ENCODE measurements at places on chromosomes 11 and 22.

- no peak for DNase-seq
Measured at GRCh38 chr11:111918390-111919256, at the start of gene C11orf52. C11orf52 (plus strand) TSS chr11:111918913; CDS start chr11:111918973, 60 bp downstream.

- peak; percentile 12 for DNase-seq
Measured at GRCh38 chr22:39808081-39808480, 85.5 kb downstream of the ENTHD1 start.

- no peak for DNase-seq
Measured at GRCh38 chr22:39134366-39135091, 18.0 kb downstream of the CBX7 start.

DNA sequence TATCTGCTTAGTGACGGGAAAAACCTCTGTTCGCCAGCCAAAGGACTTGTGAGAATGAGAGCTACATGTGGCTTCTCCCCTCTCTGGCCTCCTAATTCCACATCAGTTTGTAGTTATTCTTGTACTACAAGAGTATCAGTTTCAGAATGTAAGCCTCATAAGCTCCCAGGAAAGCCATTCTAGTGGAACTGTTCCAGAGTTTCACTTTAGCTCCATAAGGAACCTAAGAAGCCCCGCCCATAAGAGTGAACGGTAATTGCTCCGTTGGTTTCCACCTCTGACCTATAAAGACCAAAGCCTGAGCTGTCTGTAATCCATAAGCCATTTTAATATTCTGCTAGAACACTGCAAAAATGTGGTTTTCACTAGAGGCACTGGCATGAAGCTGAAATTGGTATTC is 53.0 kb downstream of the SIK3 start:
- DNase-seq = peak; percentile 62

DNA sequence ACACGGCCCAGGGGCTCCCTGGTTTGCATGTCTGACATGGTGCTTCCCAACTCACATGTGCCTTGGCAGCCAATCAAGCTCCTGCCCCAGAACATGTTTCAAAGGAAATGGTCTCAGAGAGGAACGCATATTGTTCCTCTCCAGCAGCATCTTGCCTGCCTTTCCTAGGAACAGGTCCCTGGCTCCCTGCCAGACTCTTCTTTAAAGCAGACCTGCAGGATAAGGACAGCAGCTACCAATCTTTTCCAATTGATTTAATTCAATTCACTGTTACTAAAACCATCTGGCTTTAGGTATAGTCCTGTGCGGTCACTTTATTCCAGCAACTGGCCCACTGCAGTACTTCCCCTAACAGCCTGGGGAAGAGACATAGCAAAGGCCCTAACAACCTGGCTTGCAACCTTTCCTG is 79.9 kb downstream of the AMBRA1 start:
- DNase-seq = peak; percentile 15

All from suppressor macrophage treated with lipopolysaccharide for 4 hours (primary cell).